ENCODE measurements at places on chromosomes 6 and 20.

DNA sequence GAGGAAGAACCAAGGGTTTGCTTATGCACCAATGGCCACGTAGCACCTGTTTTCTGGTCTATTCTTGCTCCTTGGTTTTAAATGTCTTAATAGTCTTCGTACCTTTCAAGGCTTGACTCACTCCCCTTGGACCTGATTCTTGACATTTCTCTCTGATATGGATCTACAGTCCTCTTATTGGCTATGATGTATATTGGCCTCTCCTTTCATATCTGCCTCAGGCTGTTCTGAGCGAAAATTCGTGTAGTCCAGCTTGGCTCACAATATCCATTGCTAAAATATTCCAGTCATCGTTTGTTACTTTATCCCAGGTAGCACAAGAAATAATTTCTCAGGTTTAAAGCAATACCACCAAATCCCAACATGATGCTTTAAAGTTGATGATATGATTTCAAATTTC, 59.6 kb downstream of the MYB start:
- DNase-seq, result no peak

DNA sequence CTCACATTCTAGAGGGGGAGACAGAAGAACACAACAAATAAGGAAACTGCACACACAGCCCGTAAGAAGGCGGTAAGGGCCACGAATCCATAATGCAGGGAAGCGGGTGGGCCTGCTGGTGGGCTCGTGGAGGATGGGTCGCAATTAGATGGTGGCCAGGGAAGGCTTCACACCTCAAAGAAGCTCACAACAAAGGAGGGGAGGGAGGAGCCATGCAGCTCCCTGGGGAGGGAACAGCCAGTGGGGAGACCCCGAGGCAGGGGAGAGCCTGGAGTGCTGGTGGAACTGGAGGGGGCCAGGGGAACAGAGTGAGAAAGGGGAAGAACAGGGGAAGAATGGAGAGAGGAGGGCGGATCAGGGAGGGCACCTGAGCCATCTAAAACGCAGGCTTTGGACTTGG, 13.4 kb downstream of the SRC start:
- no peak for DNase-seq

DNA sequence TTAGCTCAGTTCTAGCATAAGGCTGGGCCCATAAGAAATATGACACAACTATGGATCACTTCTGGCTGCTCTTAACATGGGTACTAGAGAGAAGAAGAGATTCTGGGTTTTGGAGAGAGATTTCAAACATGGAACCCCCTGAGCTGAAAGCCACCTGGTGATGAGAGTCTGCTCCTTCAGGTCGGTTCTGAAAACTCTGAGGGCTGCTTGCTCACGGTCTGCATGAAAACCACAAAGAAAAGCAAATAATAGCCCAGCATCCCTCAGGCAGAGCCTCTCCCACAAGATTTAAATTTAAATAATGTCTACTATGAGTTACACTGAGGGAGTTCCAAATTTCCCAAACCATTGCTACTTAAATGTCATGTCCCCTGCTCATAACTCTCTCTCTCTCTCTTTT, 301.5 kb downstream of the BMP7 start:
- DNase-seq, result no peak

DNA sequence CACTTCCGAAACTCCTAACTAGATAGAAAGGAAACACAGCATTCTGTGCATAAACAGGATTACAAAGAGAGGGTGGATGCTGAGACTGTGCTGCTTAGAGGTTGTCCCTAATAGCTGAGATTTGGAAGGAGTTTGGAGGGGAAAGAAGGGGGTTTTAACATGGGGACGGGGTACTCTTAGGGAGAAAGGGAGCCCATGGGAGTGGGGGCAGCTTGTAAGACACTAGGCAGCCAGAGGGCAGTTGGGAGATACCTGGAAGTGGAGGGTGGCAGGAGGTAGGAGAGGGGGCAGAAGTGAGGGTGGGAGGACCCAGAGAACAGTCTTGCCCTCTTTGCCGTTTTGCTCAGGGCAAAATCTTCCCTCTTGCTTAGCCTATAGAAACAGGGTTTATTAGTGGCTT, 16.4 kb downstream of the MANBAL start:
- DNase-seq, result no peak

DNA sequence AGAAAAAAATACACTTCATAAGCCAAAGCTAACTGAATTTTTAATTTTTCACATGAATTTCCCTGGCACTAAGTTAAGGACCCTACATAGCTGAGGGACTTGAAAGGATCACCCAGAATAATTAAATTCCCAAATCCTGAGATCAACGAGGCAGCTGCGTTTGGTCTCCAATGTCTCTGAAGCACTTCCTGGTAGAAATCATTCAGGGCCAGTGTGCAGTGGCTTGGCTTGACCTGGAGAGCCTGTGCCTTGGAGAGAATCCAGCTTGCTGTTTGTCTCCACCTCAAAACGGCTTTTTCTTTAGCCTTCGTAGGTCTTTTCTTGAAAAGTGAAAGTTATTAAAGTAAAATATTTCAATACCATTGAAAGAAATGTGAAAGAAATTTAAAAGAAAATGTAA, 92.4 kb downstream of the SMOC2 start:
- no peak for DNase-seq

DNA sequence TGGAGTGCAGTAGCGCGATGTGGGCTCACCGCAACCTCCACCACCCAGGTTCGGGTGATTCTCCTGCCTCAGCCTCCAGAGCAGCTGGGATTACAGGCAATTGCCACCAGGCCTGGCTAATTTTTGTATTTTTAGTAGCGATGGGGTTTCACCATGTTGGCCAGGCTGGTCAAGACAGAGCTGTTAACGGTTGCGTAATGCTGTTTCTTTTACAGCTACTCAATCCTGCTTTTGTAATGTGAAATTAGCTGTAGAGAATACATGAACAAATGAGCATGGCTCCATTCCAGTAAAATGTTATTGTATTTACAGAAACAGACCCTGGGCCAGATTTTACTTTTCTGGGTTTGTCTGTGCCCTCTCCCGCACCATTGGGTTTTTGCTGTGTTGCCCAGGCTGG, 1.9 kb downstream of the PNLDC1 start:
- no peak for DNase-seq

DNA sequence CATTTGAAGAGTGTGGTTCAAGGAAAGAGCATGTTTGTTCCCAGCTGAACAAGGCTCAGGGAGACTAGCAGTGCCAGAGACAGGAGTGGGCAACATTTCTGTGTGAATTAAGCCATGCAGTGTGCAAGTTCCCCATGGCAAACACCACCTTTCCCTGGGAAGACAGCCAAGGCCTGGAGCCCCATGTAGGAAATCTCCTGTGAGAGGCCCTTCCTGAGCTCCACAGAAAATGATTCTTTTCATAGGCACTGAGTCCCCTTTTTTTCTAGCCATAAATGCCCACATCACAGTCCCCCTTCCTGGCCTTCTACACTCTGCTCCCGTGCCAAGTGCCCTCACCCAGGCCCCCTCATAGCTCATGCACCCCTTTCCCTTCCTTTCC, 11.8 kb upstream of the TRAM2 start:
- no peak for DNase-seq

DNA sequence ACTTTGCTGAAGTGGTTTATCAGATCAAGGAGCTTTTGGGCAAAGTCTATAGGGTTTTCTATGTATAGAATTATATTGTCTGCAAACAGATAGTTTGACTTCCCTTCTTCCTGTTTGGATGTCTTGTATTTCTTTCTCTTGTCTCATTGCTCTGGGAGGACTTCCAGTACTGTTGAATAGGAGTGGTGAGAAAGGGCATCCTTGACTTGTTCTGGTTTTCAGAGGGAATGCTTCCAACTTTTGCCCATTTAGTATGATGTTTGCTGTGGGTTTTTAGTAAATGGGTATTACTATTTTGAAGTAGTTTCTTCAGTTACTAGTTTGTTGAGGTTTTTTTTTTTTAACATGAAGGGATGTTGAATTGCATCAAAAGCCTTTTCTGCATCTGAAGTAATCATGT, 36.1 kb downstream of the KCNS1 start:
- no peak for DNase-seq

- no peak for DNase-seq
Observed at GRCh38 chr6:149170564-149171452, 146.7 kb upstream of the TAB2 start.

DNA sequence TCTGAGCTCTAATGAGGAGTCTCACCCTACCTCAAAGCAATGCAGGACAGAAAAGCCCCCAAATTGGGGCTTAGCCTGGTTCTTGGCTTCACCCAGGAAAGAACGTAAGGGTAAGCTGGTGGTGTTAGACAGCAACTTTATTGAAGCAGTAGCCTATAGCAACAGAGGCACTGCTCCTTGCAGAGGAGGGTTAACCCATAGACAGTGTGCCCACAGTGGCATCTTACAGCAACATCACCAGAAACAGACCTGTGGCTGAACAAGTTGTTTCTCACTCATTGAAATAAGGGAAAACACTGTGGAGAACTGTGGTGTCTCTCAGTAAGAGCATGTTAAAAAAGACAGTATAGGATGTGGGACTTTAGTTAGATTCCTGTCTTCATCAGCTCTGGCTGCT, 80.4 kb upstream of the SPTLC3 start:
- DNase-seq, result no peak

DNA sequence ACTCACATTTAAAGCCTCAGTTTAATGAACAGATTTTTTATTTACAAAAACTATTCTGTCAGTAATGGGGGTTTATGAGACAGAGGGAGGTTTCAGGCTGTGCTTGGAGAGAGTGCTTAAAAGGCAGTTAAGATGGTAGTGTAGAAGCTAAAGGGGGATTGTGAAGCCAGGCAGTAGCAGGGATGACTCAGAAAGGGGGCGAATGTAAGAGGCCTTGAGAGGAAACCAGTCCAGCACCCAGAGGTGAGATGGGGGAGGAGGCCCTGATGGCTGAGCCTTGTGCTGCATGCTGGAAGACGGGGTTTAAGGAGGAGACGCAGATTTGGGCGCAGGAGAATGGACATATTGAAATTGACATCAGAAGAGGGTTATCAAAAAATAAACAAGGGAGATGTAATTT, 6.6 kb upstream of the SERPINB9 start:
- no peak for DNase-seq

- no peak for DNase-seq
Observed at GRCh38 chr20:18879262-18879661, 65.7 kb downstream of the SCP2D1 start.

DNA sequence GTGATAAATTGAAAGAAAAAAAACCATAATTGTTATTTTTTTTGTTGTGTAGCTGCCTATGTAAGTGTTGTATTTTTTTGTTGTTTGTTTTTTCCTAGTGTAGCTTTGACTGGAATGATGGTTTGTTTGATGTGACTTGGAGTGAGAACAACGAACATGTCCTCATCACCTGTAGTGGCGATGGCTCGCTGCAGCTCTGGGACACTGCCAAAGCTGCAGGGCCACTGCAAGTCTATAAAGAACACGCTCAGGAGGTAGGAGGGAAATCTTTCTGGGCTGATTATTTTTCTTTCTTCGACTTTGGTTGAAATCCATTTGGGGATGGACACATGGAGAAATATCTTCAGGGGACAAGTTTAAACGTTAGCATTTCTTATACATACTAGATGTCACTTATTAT, 3.8 kb downstream of the PEX7 start:
- DNase-seq, result no peak

DNA sequence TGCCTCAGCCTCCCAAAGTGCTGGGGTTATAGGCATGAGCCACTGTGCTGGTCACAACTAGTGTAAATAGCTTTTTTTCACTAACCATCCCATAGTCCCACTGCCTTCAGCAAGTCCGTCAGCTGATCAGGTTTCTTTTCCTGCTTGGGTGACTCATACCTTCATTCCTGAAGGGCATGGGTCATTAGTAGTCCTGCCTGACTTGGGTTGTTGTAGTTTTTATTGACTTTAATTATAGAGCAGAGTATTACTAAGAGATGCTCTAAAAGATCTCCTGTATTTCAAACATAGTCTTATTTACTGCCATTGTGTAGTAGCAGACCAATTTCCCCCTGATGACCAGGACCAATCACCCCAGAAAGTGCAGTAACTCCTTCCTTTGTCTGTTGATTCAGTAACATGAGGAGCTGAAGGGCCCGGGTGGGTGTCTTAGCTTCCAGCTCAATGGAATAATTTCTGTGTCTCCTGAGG, 25.8 kb downstream of the HLA-C start:
- no peak for DNase-seq

- no peak for DNase-seq
Observed at GRCh38 chr6:82909551-82909950, 156.1 kb downstream of the UBE3D start.

DNA sequence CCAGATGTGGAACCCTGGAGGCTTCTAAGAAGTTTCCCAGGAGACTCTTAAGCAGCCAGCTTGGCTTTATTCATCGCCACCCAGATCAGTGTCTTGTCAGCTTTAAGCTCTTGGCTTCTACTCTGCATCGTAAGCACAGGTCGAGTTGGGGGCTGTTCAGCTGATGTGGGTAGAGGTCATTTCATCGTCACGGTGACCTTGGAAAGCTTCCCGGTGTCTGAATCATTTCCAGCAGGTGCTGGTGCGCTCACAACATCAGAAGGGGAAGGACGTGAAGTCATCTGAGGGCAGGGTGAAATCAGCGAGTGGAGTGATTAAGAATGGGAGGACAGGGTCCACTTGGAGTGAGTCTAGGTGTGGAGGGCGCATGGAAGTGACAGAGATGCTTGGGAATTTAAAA, 112.6 kb downstream of the SASH1 start:
- DNase-seq, result no peak

DNA sequence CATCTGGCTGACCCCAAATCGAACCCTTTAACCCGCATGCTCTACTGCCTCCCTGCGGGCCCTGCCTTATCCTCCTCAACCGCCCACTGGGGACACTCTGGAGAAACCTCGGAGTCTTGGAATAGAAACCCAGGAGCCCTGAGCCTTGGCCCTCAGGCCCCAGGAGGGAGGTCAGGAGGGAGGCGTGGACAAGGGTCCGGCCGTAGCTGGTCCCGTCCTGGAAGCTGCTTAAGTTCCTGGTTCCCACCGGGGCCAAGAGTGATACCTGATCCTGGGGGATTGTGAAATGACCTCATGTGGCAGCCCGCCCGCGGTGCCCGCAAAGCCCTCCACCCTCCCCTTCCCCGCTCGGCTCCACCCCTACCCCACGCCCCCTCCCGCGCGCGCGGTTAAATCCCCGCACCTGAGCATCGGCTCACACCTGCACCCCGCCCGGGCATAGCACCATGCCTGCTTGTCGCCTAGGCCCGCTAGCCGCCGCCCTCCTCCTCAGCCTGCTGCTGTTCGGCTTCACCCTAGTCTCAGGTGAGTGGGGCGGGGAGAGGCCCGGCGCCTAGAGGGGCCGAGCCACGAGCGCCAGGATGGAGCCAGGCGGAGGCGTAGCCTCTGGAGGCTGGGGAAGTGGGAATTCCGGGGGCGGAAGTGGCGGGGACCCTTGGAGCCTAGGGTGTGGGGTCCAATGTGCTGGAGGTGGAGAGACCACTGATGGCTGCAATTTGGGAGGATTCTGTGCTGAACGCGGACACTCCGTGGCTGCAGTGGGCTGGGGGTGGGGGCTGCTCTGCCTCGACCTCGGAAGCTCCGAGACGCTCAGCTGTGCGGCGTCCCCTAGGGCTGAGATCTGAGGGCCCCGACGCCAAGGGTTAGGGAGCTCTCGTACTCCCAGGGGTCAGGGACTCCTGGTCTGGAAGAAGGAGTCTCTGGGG, at the start of gene WFDC2:
Gene WFDC2, plus strand, starts transcription at position 418 of the 926 bp plus-strand sequence. Its CDS starts 29 bp downstream, at position 447.
- no peak for DNase-seq
